Activated effector memory CD4-positive, alpha-beta T cell treated with Interleukin-2 at 50 U/mL for 16 hours (primary cell): ENCODE measurements at places on chromosomes 5 and 9.

GRCh38 chr9:135570456-135570855 is 8.9 kb downstream of the PAEP start:
- no peak for DNase-seq

- DNase-seq = no peak
These were observed 184.5 kb downstream of the TRIO start for GRCh38 chr5:14327624-14328023.

DNA sequence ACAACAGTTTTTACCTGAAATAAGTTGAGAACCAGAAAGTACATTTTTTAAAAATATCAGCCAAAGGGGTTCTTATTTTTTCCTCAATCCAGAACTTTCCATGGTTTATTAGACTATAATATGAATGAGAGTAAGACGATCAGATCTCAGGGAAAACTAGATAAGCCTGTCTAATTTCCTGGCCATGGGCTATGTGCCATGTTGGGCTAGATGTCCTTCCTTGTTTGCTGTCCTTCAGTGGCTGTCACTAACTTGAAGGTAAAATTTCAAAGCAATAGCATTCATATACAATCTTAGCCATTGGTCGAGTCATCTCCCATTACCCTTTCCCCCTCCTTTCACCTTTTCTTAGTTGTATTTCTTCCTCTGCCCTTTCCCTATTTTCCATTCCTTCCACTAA is 179.5 kb upstream of the PPP1R2B start:
- no peak for DNase-seq

DNA sequence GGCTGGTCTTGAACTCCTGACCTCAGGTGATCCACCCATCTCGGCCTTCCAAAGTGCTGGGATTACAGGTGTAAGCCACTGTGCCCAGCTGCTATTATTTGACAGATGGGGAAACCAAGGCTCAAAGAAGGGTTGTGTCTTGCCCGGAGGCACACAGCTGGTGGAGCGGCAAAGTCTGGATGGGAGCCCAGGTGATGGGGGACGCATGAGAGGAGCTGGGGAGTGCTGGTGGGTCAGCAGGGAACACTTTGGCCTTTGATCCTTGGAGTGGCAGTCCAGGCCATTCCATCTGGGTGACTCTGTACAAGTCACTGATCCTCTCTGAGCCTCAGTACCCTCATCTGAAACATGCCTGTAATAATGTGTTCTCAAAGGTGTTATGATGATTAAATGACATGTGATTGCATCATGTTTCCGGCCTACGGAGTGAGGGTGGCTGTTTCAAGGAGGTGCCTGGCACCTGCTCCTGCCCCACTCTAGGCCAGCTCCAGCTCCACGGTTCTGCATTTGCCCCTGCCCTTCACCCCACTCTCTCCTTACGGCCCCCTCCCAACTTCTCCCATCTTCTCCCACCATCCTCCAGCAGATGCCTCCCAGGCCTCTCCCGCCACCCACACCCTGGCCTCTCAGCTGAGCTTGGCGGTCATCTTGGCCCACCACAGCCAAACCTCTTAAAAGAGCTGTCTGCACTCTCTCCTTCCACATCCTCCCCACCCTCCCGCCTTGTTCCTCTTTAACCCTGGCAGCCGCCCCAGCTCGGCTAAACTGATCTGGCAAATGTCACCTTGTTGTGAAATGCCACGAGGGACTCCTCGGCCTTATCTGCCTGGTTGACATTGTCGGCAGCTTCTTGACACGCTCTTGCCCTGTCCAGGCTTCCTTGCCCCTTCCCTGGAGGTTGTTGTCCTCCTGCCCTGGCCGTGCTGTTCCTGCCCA is 5.5 kb upstream of the DBN1 start:
- no peak for DNase-seq

DNA sequence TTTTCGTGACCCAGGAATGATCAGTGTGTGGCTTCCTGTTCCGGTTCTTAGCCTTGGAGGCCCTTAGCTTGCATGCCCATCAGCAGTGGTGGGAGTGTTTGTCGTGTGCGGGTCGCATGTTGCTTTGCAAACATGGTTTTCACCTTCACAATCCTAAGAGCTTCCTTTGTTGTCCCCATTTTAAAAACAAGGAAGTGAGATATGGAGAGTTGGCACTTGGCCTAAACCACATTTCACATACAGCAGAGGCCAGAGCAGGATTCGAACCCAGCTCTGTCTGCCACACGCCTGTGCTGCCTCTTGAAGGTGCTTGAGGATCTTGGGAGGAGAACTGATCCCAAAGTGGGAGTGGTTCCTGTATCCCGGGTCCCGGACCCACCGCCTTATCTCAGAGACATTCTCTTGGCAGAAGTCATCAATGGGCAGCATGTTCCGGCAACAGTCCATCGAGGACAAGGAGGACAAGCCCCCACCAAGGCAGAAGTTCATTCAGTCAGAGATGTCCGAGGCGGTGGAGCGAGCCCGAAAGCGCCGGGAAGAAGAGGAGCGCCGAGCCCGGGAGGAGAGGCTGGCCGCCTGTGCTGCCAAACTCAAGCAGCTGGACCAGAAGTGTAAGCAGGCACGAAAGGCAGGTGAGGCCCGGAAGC is 38.2 kb upstream of the POMT1 start:
- DNase-seq = no peak

DNA sequence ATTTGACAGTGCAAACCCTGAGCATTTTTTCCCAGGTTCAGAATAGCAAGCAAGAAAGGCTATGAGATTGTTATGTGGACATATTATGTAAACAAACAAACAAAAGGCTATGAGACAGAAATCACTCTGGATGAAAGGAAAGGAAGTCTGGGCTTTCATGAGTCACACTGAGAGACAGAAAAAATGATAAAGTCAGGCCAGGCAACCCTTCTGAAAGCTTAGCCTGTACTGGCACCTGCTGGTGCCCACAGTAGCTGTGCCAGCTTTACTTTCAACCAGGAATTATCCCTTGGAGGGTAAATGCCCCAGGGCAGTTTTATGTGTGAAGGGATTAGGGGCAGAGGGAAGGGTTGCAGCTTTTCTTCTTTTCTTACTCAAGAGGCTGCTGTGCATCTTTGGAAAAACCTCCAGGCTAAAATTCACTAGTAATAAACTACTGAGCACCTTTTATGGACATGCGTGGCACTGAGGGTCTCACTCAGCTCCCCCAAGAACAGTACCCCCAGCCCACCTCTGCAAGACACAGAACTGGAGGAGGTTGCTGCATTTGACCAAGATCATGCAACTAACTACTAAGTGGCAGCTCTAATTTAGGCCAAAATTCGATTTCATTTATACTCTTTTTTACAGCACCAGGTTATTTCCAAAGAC is 41.7 kb downstream of the ACTL7B start:
- DNase-seq = no peak

DNA sequence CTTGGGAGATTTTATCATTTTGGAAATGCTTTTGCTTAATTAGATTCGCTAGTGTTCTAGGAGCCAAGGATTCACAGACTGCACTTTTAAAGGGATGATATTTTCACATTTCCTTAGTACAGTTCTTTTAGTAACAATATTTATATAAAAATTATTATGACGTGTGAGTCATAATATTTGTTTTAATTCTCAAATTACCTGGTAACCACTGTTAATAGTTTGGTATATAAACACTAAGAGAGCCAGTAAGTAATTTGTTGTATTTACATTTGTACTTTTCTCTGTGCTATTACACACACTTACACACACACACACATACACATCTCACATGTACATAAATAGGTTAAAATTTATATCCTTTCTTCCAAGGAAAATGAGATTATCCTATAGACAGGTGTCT is 58.8 kb upstream of the RAD23B start:
- DNase-seq = no peak

DNA sequence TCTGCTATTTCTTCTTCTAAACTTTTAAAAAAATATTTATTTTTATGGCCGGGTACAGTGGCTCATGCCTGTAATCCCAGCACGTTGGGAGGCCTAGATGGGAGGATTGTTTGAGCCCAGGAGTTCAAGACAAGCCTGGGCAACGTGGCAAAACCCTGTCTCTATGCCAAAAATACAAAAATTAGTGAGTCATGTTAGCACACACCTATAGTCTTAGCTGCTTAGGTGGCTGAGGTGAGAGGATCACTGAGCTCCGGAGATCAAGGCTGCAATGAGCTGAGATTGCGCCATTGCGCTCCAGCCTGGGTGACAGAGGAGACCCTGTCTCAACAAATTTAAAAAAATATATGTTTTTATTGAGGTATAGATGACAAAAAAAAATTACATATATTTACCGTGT is 5.6 kb downstream of the AP3S1 start:
- DNase-seq = no peak

DNA sequence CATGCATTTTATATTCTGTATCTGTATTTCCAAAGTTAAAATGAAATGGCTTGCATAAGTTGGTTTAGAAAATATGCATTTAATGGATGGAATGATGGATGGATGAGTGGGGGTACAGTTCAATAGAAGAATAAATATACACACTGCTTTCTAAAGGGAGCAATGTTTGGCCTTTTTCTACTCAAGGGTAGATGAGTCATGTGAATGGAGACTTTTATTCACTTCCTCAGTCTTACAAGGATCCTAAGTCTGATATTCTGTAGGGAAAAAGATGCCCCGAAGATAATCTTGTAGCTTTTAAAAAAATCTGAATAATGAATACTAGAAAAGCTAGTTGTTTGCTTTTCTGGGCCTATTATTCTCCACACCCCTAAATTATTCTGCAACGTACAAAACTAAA is 2112.1 kb downstream of the MAT2B start:
- DNase-seq = no peak

DNA sequence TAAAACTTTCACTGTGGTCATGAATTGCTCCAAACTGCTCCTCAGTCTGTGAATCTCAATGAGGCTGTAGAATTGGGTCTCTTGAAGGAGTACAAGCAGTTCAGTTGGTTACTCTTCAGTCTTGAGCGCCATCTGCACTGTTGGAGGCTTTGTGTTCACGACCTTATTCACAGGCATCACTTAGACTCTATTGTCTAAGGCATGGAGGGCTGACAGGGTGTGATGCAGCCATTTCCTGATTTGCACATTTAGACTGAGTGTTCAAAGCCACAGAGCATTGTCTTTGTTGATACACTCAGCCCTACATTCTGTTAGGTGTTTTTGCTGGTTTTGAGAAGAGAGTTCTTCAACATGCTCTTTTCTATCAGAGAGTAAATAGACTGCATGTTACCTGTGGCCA is 355.9 kb upstream of the RIOK2 start:
- DNase-seq = no peak

GRCh38 chr5:45507178-45507577 is 189.0 kb downstream of the HCN1 start:
- no peak for DNase-seq

DNA sequence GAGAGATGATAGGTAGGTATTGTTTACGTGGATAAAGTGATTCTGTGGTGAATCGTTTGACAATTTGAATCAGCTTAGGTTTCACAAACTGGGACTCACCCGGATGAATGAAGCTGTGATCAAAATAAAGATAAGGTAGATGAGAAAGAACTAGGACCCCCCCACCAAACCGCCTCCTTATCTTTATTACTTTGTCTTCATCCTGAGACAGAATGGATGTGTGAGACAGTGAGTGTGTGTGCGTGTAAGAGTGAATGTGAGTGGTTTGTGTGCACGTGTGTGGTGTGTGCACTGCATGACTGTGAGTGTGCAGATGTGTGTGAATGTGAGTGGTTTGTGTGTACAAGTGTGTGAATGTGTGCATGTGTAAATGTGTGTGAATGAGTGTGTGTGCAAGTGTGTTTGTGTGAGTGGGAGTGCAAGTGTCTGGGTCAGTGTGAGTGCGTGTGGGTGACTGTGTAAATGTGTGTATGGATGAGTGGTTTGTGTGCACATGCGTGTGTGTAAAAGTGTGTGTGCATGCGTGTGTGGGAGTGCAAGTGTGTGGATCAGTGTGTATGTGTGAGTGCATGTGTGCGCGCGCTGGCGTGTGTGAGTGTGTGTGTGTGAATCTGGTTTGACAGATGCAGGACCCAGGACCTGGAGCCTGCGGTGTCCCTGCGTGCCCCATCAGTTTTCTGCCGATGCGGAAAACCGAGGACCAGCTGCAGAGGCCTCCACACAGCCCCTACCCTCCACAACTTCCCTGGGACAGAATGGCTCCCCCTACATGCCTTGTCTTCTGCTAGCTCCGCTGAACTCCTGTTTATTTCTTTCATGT is 11.4 kb upstream of the ENG start:
- no peak for DNase-seq

DNA sequence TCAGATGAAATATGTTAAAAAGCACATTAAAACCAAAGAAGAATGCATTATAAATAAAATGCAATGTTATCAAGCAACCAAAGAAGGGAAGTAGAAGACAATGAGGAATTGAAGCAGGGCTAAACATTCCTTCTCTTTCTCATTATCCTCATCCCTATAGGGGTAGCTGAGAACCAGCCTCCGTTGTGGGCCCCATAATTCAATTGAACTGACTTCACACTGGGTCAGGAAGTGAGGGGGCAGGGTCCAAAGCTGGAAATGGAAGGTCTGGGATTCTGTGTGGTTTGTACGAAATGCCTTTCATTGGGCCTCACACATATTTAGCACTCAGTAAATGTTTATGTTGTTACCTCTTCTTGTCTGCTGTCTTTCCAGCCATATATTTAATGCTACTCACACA is 220.4 kb upstream of the CD180 start:
- no peak for DNase-seq

GRCh38 chr9:4620057-4620765 is 41.9 kb upstream of the PLPP6 start:
- no peak for DNase-seq

GRCh38 chr5:22850981-22851380 is 2.2 kb downstream of the CDH12 start:
- DNase-seq = no peak

DNA sequence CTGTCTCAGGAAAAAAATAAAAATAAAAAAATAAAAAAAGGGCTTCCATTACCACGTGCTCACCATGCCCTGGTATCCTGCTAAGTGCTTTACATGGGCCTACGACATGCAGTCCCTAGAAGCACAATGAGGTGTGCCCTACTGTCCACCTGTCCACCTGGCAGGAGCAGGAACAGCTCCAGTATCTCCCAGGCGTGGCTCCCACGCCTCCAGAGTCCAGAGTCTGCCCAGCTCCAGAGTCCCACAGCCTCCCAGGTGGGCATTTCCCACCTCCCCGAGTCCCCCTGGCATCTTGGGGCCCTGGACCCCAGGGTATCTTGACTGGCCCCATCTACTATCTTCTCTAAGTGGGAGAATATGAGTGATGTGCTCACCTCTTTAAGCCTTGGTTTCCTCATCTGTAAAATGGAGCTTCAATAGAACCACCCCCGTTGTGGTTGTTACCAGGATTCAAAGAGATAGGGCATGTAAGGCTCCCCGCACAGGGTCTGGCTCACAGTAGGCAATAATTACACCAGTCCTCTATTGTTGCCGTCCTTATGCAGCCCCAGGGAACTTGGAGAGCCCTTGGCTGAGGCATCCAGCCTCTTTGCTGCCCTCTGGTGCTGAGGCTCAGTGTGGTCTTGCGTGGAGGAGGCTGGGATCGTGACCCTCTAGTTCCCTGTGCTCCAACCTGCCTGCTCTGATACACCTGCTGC is 8.9 kb downstream of the CXCL14 start:
- DNase-seq = no peak

DNA sequence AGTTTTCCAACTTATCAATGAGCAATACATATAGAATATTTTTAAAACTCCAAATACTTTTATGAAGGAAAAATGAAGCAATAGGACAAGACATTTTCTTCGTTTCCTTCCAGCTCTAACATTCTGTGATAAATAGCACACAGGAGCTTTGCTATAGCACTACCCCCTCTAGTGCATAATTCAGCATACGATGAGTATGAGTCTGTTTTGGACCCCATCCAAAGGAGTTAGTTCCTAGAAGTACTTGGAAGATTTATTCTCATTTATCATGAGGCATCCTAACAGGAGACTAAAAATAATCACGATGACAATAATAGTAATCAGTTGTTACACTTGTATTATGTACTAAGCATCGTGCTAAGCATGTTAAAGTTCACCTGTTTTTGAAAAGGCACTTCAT is 1061.3 kb upstream of the DMAC1 start:
- no peak for DNase-seq

GRCh38 chr9:114696814-114697544 is 15.0 kb upstream of the TEX48 start:
- peak; percentile 35 for DNase-seq
